ENCODE measurements at places on chromosomes 7 and 10.

- no peak for DNase-seq
Measured at GRCh38 chr10:17913604-17914003, 38.1 kb upstream of the SLC39A12 start.

DNA sequence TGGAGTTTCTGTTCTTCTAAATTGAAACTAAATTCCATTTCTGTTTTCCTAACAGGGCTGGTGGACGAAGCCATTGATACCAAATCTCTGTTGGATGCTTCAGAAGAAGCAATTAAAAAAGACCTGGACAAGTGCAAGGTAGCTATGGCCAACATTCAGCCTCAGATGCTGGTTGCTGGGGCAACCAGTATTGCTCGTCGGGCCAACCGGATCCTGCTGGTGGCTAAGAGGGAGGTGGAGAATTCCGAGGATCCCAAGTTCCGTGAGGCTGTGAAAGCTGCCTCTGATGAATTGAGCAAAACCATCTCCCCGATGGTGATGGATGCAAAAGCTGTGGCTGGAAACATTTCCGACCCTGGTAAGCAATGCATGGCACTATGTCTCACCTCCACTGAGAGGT is 45.6 kb downstream of the AP3M1 start:
- no peak for DNase-seq

DNA sequence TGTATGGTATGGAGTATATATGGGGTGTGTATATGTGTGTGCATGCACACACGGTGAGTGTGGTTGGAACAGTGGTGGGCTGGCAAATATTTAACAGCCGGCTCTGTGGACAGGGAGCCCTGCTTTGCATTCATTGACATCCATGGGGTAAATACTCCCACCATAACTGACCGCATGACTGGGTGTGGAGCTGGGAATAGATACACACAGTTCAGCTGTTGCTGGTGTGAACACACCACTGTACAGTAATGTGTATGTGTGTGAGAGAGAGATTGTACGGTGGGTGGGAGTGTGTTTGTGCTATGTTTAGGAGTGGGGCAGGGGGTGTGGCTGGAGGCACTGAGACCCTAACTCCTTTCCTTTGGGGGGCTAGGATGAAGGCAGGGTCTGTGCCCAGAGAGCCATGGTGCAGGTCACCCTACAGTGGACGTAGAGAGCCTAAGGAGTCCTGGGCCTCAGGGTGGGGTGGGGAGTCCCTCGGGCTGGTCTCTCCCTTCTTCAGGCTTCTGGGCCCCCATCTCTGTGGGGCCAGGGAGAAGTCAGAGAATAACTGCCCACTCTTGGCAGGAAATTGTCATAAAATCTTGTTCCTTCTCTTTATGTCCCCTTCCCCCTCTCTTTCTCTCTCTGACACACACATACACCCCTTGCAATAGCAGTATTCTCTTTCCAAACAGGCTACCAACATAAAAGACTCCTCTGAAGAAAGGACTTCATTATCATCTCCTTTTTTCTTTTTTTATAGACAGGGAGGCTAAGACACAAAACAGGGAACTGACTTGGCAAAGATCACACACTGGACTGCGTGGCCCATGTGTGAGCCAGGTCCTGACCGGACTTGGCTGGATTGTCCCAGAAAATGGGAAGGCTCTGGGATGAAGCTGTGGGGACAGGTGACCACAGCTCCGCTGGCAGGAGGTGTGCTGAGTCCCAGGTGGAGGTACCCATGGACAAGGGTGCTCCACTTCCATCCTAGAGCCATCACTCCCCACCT is 3.2 kb downstream of the SFRP5 start:
- no peak for DNase-seq

- no peak for DNase-seq
Measured at GRCh38 chr10:48545462-48546145, 59.3 kb downstream of the ARHGAP22 start.

- DNase-seq: no peak
Measured at GRCh38 chr7:98066934-98067507, 39.6 kb upstream of the LMTK2 start.

DNA sequence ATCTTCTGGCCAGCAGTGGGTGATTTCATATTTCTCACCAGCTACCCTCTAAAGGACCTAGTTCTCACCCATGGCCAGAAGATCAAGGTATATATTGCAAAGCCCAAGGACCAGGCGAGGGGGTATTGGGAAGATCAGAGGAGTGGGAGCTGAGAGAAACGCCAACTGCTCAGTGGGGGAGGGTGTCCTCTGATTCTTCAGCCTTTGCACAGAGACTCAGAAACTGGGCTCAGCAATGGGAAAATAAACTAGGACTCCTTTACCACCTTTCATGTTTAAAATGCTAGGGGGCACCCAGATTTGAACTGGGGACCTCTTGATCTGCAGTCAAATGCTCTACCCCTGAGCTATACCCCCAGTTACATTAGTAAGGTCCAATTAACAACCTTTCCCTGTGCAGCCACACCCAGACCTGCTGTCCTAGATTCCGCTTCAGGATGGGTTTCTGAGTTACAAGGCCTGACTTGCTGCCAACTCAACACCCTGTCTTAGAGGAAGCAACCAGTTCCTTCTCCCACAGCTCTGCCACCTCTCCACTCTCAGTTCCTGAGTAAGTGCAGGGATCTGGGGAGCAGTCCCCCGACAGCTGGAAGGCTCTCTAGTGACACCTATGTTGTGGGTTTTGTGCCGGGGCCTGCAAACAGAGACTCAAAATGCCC is 93.5 kb downstream of the ZNF783 start:
- no peak for DNase-seq
